ENCODE measurements at places on chromosomes 7 and 10. TPM values are rescaled to one million over a fixed set of nuclear protein-coding genes. Genes with fewer than 3 reads are reported as not detected.

CCDC146 gene
- 0.67 TPM for total RNA-seq

PHKG1 gene
- total RNA-seq, result 0.31 TPM

SPDYE5 gene
- not detected for total RNA-seq

PRPS1L1 gene
- not detected for total RNA-seq

TACR2 gene
- total RNA-seq, result 0.14 TPM

TAS2R41 gene
- not detected for total RNA-seq

OR9A2 gene
- total RNA-seq, result not detected

OR2A42 gene
- not detected for total RNA-seq

ANKMY2 gene
- 14.9 TPM for total RNA-seq

PTPN20 gene
- total RNA-seq, result 3.9 TPM

PNLIPRP1 gene
- not detected for total RNA-seq

EVX1 gene
- total RNA-seq, result 0.18 TPM

SPDYE11 gene
- not detected for total RNA-seq

SMO gene
- total RNA-seq, result 11.8 TPM

All from A549 treated with AZD2906 at 1 μM for 4 hours (cell line).